ENCODE measurements at places on chromosomes 13 and 19.

GRCh38 chr13:89565476-89566100 lies 1781.9 kb upstream of the MIR17HG start:
- no peak for DNase-seq

- DNase-seq = no peak
These were observed 2.5 kb downstream of the SLC1A5 start for GRCh38 chr19:46785980-46786235.

DNA sequence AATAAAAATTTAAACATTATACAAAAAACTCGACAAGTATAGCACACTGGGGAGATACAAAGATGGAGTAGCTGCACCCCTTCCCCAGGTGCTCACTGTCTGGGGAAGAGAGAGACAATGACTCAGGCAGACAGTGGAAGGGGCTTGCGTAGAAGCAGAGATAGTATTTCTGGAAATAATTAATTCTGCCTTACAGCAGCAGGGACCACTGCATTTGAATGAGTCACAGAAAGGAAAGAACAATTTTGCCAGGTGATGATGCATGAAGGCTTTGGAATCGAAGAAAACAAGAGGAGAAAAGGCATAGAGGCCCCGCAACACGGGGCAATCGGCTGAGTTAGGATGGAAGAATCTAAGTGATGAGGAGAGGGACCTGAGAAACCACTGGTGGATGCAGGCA lies 447.4 kb downstream of the EFNB2 start:
- no peak for DNase-seq

DNA sequence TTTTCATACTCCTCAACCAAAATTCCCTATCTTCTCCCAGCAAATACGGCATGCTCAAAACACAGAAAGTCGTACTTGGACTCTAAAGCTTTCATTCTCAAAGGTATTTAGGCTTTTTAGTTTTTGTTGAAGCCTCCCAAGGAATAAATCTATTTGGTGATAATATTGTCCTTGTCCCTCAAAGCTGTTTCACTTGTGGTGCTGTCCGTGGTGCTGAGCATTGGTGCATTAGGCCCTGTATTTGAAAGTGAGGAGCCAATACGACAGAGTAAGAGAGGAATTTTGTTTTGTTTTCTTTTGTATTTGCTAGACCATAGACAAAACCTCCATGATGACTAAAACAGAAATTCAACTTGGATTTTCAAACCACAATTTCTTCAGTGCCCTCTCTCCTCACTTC lies 3.2 kb upstream of the LGALS13 start:
- DNase-seq = peak; percentile 83

- no peak for DNase-seq
These were observed 6.9 kb downstream of the UBE2L5 start for GRCh38 chr13:30429235-30429634.

DNA sequence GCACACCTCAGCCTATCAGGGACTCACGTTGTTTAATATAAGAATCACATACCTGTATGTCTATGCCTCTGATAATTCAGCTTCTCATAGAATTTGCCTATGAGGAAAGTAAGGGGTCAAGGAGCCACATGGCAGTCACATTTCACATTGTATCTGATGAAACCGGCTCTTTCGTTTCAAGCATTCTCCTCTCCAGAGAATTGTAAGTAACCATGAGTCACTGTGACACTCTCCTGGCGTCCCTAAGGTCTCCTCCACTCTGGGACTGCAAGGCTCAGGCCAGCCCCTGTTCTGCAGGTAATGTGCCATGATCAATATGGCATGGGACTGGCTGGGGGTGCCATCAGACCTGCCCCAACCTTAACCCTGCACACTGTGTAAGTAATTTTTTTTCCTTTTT lies 503.3 kb downstream of the COG6 start:
- DNase-seq = no peak

- no peak for DNase-seq
These were observed 173.5 kb downstream of the TSHZ3 start for GRCh38 chr19:31175564-31176348.

GRCh38 chr13:35470671-35471661 lies 5.5 kb downstream of the MAB21L1 start:
- peak; percentile 86 for DNase-seq

Data from endodermal cell (in vitro differentiated cells).